ENCODE measurements at places on chromosomes 11 and 22. TPM values are rescaled to one million over a fixed set of nuclear protein-coding genes. Genes with fewer than 3 reads are reported as not detected.

DNA sequence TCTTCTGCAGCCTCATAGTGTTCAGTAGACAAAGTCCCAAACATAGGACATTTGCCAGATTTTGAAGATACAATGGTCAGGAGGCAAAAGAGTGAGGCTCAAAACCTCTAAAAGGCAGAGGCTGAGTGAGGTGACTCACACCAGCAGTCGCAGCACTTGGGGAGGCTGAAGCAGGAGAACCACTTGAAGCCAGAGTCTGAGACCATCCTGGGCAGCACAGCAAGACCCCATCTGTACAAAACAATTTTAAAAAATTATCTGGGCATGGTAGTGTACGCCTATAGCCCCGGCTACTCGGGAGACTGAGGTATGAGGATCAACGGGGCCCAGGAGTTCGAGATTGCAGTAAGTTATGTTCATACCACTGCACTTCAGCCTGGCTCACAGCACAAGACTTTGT lies 14.2 kb upstream of the ZFTA start:
- no peak for DNase-seq

GRCh38 chr22:41217553-41218157 lies 12.5 kb downstream of the L3MBTL2 start:
- peak; percentile 57 for DNase-seq

DNA sequence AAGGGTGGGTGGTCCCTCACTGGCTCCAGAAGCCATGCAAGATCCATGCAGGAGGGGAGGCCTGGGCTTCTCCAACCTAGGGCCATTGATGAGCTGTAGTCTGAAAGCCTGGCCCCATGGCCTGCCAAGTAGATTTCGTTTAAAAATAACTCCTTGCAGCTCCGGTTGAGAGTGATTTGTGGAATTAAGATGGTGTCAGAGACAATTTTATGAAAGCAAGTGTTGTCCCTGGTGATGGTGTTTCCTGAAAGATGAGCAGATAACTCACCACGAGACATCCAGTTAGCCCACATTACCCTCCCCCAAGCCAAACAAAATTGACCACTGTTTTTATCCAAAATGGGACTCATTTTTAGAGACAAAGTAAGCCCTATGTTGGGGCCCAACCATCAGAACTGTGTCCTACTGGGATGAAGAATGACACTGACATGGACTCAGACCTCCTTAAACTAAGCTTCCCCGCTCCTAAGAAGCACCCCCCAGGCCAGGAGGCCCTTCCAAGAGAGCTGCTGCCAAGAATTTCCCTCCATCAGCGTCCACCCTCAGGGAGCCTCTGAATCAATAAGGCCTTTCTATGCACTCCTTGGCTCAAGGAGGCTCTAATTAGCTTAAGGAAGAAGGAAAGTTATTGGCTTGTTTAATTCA lies 174.2 kb upstream of the NCAM1 start:
- DNase-seq = no peak

- DNase-seq = peak; percentile 38
These were observed 1151.2 kb upstream of the CCDC90B start for GRCh38 chr11:84437071-84437980.

DNA sequence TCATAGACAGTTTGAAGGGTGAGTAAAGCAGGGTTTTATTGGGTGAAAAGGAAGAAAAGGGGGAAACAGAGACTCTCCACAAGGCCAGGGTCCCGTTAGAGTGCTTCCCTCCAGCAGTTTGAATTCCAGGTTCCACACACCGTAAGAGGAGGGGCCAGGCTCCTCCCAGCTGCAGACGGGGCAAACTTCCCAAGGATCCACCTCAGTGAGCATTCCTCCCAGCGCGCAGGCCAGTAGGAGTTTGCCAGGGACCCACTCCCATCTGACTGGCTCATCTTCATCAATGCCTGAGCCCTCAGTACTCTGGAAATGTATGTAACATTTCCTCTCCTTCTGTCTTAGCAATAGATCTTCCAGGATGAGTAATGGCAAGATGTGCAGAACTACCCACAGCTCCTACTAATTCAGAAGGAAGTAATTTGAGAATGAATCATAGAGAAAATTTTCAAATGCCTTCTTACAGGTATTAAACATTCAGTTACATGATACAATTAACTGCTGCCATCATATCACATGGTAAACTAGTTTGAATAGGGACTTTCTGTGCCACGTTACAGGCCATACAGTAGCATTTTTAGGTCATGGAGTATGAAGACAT lies 34.0 kb upstream of the TRPC6 start:
- peak; percentile 17 for DNase-seq

- DNase-seq = no peak
These were observed 49.5 kb downstream of the ZNF280B start for GRCh38 chr22:22458896-22459588.

GRCh38 chr11:76674517-76675400 lies 4.2 kb upstream of the LRRC32 start:
- DNase-seq = no peak

DNA sequence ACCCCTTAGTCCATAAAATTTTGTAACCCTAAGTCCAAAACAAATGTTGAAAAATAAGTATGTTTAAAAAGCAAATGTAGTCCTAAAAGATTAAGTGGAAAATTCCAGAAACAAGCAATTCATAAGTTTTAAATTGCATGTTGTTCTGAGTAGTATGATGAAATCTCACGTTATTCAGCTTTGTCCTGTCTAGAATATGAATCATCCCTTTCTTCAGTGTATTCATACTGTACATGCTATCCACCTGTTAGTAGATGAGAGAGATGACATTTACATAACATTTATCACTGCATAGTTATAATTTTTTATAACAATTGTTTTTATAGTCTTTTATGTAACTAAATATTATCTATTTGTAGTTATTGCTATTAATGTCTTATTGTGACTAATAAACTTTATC lies 622.3 kb upstream of the CHORDC1 start:
- DNase-seq = no peak

DNA sequence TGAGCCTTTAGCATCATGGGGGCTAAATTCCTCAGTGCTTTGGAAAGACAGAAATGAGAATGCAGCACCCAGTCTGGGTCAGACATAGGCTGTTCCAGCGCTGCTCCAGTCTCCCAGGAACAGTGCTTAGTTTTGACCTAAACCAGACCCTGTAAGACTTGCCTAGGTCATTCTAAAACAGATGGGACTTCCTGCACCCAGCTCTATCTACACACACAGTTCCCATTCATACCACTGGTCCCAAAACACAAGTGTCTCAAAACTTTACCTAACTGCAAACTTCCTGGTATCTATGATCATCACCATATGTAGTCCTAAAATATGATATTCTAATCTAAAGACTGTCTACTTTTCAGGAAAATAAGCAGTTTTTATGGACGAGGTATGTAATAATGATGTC lies 37.9 kb downstream of the PRCP start:
- DNase-seq = no peak

- DNase-seq = no peak
These were observed 17.6 kb downstream of the RNF185 start for GRCh38 chr22:31177420-31178162.

GRCh38 chr11:78228467-78228866 lies 39.7 kb downstream of the USP35 start:
- DNase-seq = peak; percentile 65

DNA sequence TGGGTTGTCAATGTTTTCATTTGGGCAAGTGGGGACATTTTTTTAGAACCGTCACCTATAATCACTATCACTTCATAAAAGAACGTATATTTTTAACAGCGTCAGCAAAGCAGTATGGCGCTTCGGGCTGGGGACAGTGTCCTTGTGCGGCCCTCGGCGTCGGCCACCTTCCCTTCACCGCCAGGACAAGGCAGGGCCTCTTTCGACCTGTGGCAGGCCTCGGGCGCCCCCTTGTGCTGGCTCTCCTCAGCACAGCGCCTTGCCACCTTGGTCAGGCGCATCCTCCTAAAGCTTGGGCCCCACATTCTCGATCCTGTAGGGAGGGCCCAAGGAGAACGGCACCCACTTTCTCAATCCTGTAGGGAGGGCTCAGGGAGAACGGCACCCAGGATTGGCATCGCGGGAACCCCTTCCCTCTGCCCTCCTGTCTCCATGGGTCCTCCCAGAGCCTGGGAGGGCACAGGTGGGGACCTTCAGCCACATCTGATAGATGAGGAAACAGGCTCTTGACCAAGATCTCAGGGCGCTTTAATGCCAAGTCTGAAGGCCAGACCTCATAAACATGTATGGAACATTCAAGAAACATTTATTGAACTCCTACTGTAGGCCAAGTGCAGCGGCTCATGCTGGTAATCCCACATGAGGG lies 11.5 kb upstream of the FADD start:
- DNase-seq = peak; percentile 64

GRCh38 chr11:29166306-29166705 lies 850.5 kb downstream of the KCNA4 start:
- DNase-seq = no peak

- no peak for DNase-seq
These were observed 845.4 kb downstream of the KCNA4 start for GRCh38 chr11:29171360-29171950.

GRCh38 chr11:79330651-79331050 lies 110.2 kb downstream of the TENM4 start:
- peak; percentile 60 for DNase-seq

GRCh38 chr22:38566726-38567504 lies 3.1 kb downstream of the DMC1 start:
- no peak for DNase-seq

- no peak for DNase-seq
These were observed 14.4 kb downstream of the OAF start for GRCh38 chr11:120224972-120225909.

- DNase-seq = no peak
These were observed 40.2 kb downstream of the UVRAG start for GRCh38 chr11:75855206-75855605.

GRCh38 chr11:8531982-8532381 lies 62.0 kb downstream of the STK33 start:
- DNase-seq = no peak

GRCh38 chr11:69438286-69438920 lies 43.1 kb upstream of the LINC01488 start:
- DNase-seq = no peak

DNA sequence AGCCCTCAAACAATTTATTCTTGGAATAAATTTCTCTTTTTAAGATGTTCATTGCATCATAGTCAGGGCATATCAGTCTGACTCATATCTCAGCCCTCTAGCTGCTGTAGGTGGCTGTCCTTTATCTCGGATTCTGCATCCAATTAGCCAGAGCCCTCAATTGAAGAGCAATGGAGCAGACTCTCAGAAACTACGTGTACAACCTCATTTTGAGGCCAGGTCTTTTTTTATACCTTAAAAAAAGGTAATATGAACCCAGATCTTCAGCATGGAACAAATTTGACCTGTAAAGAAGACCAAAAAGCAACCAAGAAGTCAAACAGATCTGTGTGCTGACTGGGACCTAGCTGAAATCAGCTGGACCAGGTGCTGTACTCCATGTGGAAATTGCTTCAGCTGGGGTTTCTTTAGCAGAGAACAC lies 8.7 kb downstream of the OR52A5 start:
- no peak for DNase-seq

DNA sequence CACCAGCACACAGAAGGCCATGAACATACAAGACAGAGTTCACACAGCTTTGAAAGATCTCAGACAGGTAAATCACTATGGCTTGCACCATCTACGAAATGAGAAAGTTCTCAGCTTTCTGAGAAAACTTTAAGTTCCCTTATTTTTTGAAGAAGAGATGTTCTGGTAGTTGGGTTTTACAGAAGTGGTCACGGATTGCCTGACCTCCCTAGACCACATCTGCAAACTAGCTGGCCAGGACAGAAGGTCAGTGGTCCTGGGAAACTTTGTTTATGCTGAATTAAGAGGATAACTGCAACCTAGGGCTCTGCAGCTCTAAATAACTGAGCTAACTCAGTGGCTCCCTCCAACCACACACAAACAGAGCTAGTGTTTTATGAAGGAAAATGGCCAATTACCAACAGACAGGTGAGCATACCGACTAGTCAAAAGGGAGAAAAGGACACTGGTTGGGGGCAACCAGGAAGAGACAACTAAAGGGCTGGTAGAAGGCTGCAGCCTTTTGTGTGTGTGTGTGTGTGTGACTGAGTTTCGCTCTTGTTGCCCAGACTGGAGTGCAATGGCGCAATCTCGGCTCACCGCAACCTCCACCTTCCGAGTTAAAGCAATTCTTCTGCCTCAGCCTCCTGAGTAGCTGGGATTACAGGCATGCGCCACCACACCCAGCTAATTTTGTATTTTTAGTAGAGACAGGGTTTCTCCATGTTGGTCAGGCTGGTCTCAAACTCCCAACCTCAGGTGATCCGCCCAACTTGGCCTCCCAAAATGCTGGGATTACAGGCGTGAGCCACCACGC lies 8.5 kb upstream of the SCN2B start:
- no peak for DNase-seq

DNA sequence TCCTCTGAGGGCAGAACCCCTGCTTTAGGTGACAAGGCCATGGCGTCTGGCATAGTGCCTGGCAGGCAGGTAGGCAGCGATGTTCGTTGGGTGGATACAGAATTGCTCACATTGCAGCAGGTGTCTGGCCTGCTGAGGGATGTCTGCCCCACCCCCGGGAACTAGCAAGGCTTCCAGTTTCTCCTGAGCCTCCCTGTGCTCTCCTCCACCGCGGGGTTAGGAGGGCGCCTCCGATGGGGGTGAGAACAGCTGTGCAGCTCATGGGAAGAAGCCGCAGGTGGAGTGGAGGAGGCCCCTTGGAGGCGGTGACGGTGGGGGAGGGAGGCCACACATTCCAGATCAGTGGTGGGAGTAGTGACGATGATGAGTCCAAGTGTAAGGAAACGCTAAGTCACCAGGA lies 48.3 kb upstream of the JAM3 start:
- no peak for DNase-seq

GRCh38 chr22:36285017-36285416 lies 32.1 kb downstream of the APOL1 start:
- DNase-seq = no peak

GRCh38 chr22:41324821-41325528 lies 23.6 kb downstream of the ZC3H7B start:
- no peak for DNase-seq

GRCh38 chr11:33310720-33311500 lies 53.7 kb downstream of the HIPK3 start:
- DNase-seq = no peak

GRCh38 chr11:12287009-12287373 lies 90.4 kb upstream of the PARVA start:
- no peak for DNase-seq

DNA sequence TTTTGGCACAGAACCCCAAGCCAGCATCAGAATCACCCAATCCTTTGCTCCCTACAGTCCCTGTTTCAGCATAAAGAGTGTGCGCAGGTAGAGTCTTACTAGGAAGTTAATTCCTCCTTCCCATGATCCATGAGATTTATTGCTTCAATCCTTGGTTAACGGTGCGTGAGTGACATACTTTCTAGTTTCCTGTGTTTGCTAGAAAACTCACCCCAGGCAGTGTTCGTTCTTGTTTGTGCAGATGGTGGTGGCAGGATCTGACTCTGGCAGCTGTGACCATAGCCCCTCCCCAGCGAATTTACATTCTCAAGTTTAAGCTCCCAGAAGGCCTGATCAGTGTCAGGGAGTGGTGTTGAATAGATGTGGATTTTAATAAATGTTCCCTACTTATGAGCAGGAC lies 106.7 kb upstream of the CCT8L2 start:
- DNase-seq = peak; percentile 52

GRCh38 chr22:33575041-33575440 lies 345.2 kb downstream of the LARGE1 start:
- DNase-seq = no peak

ANKRD13D gene
- 27.6 TPM for polyA plus RNA-seq

FAM111B gene
- polyA plus RNA-seq = 10.3 TPM

YPEL1 gene
- 17.0 TPM for polyA plus RNA-seq

OVCH2 gene
- 4.6 TPM for polyA plus RNA-seq

DEUP1 gene
- 0.92 TPM for polyA plus RNA-seq

MARK2 gene
- polyA plus RNA-seq = 35.8 TPM

KRTAP5-1 gene
- 0.48 TPM for polyA plus RNA-seq

DMC1 gene
- polyA plus RNA-seq = 4.1 TPM

NPAS4 gene
- polyA plus RNA-seq = 0.35 TPM

SCN4B gene
- polyA plus RNA-seq = 1.4 TPM

METTL15 gene
- 18.9 TPM for polyA plus RNA-seq

Data from renal pelvis (tissue), 12 donors.